ENCODE measurements at places on chromosomes 12 and 14. TPM values are rescaled to one million over a fixed set of nuclear protein-coding genes. Genes with fewer than 3 reads are reported as not detected.

PIWIL1 gene
- 0.13 TPM for total RNA-seq

TSPAN11 gene
- 9.1 TPM for total RNA-seq

DNA sequence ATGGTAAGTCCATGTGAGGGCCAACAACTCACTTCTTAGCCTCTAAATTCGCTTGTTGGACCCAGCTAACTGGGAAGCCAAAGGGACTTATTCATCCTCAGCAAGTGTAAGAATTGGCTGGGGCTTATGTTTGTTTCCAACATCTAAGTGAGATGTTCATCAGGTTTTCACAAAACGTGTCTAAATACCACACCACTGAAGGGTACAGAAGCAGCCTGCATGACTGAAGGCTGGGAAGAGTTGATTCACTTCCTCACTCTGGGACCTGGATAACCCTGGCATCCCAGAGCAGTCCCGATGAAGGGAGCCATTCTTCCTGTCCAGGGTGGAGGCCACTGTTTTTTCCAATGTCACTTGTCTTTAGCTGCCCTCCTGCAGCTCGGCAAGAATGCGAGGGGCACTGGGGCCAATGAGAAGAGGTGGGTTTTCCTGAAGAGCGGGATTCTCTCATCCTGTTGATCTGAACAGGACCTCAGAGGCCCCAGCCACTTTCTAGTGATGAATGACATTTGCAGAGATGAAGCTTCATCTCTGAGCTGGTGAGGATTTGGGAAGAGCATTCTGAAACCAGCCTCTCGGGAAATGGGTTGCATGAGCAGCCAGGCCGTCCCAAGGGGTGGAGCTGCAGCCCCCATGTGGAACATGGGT lies 12.2 kb upstream of the COL2A1 start:
- no peak for DNase-seq
- H3K27me3 ChIP-seq = peaks cover 18% of the 10 kb centered on the region
- H3K27ac ChIP-seq = no peak overlapping the region

KRT74 gene
- total RNA-seq = not detected

- H3K27me3 ChIP-seq = no peaks in the 10 kb centered on the region
- no peaks in the 10 kb centered on the region for H3K36me3 ChIP-seq
- no peaks in the 10 kb centered on the region for H3K4me1 ChIP-seq
- H3K4me3 ChIP-seq = no peak overlapping the region
- no peak overlapping the region for H3K27ac ChIP-seq
- DNase-seq = no peak
Measured at GRCh38 chr14:89598548-89599186, 181.6 kb upstream of the FOXN3 start.

DNA sequence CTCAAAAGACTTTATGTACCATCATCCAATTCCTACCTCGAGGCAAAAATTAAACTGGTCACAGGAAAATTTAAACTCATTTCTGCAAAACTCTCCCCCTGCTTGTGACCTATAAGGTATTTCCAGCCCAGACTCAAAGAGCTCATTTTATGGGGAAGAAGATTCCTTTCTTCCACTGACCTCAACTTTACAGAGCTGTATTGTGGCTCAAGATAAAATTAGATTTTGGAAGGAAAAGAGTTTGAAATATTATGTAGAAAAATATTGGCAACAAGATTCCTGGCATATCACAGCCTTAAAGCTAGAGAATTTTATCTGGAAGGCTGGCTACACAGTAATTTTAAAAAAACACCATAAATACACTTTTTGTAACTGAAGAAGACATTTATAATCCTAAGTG lies 91.7 kb downstream of the STXBP6 start:
- H3K36me3 ChIP-seq = no peaks in the 10 kb centered on the region
- DNase-seq = peak; percentile 49
- peaks cover 15% of the 10 kb centered on the region for H3K4me1 ChIP-seq
- H3K27ac ChIP-seq = no peak overlapping the region

GRCh38 chr12:120855823-120856588 lies 48.2 kb downstream of the SPPL3 start:
- no peaks in the 10 kb centered on the region for H3K27me3 ChIP-seq
- no peak for DNase-seq
- H3K36me3 ChIP-seq = peaks cover 4% of the 10 kb centered on the region
- H3K4me1 ChIP-seq = no peaks in the 10 kb centered on the region
- no peak overlapping the region for H3K27ac ChIP-seq
- no peak overlapping the region for H3K4me3 ChIP-seq

GRCh38 chr14:65177551-65177950 lies 75.2 kb upstream of the MAX start:
- no peak for DNase-seq
- peaks cover 6% of the 10 kb centered on the region for H3K27me3 ChIP-seq
- H3K4me1 ChIP-seq = peaks cover 5% of the 10 kb centered on the region
- H3K27ac ChIP-seq = no peak overlapping the region
- no peak overlapping the region for H3K4me3 ChIP-seq
- H3K36me3 ChIP-seq = no peaks in the 10 kb centered on the region

DNA sequence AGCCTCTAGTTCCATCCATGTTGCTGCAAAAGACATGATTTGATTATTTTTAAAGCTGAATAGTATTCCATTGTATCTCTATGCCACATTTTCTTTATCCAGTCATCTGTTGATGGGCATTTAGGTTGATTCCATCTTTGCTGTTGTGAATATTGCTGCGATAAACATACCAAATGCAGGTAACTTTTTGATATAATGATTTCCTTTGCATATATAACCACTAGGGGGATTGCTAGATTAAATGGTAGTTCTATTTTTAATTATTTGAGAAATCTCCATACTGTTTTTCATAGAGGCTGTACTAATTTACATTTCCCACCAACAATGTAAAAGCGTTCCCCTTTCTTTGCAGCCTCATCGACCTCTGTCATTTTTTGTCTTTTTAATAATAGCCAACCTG lies 342.5 kb downstream of the MDGA2 start:
- no peaks in the 10 kb centered on the region for H3K4me1 ChIP-seq
- no peak for DNase-seq
- H3K27me3 ChIP-seq = no peaks in the 10 kb centered on the region
- no peak overlapping the region for H3K4me3 ChIP-seq
- no peaks in the 10 kb centered on the region for H3K36me3 ChIP-seq

DNA sequence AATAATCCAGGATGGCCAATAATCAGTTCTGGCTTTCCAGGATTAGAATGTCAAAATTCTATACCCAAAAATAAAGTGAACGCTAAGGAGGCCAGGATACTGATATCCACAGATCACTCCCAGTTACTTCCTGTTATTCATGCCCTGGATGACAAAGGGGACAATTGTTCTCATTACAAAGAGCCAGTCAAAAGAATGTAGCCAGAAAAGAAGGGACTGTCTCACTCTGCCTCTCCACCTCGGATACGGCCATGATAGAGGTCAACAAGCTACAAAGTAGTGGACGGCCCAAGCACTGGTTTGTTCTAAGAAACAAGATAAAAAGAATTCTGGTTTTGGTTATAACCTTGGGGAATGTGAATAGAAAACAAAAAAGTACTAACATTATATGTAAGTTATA lies 116.1 kb upstream of the ATF7IP start:
- H3K36me3 ChIP-seq = no peaks in the 10 kb centered on the region
- H3K4me3 ChIP-seq = no peak overlapping the region
- H3K27ac ChIP-seq = no peak overlapping the region
- no peaks in the 10 kb centered on the region for H3K4me1 ChIP-seq
- no peak for DNase-seq

BDKRB2 gene
- total RNA-seq = 3.5 TPM

- no peak overlapping the region for H3K27ac ChIP-seq
- no peaks in the 10 kb centered on the region for H3K4me1 ChIP-seq
- peak; percentile 61 for DNase-seq
Measured at GRCh38 chr12:42923583-42923982, 334.0 kb upstream of the PRICKLE1 start.

All from muscle of leg (tissue), 16 donors.